ENCODE measurements at places on chromosomes 3 and 15.

DNA sequence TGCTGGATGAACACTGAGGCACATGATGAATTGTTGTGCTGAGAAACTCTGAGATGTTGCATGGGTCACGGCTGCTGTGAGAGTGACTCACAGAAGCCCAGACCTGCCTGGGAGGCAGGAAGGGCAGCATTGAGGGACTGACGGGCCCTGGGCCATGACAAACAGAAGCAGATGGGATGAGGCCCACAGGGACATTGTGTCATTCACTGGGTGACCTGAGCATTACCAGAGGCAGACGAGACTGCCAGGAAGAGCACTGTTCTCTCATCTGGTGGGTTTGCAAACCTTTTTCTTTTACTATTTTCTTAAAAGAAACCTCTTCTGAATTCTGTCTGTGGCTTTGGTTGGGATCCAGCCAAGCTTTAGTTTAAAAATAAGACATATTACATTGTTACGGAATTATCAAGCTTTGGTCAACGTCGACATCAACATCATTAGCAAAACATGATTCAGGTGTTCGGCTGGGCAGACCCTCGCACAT, 67.8 kb downstream of the BDH1 start:
- DNase-seq, result no peak

GRCh38 chr15:69513986-69514385, 61.4 kb downstream of the RPLP1 start:
- no peak for DNase-seq

DNA sequence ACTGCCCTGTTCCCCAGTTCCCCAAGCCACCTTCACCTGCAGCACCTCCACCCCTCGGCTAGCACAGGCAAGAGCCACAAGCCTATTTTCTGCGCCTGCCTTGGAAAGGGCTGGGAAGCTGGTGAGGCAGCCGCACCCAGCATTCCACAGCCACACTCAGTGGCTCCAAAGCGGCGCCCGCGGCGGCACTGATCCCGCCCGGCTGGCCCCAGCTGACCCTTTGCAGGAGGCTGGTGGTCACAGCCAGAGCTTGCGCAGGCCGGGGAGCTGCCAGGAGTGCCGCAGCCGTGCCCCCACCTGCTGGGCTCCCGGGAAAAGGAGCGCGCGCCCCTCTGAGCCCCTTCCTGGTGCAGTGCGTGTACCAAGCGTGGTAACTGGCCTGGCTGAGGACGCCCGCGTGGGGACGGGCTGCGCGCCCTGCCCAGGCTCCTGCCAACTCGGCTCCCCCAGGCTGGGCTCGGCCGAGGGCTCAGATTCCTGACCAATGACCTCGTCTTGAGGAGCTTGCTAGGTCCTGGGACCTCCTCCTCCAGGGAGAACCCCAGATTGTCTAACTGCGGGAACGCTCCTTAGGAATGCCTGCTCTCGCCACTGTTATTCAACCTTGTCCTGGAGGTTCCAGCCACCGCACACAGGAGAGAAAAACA, 13.3 kb downstream of the GRAMD2A start:
- no peak for DNase-seq

GRCh38 chr3:188979248-188979647, 192.5 kb upstream of the TPRG1 start:
- DNase-seq, result peak; percentile 28

DNA sequence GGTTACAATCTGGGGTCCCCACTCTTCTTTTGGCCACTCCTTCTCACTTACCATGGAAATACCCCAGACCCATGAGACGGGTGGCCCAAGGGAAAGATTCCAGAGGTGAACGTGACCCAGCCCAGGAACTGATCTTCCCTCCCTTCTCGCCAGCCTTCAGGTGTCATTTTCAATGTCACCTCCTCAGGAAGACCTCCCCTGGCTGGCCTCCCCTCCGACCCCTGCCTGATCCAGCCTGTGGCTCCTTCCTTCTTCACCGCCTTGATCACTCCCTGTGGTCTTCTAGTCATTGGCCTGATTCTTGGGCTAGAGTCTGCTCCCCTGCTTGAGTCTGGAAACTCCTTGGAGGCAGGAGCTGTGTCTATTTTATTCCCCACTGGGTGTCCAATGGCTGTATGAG, 146.1 kb downstream of the SMAD6 start:
- DNase-seq, result no peak

GRCh38 chr15:49436751-49437150, 13.7 kb downstream of the FGF7 start:
- DNase-seq, result no peak

DNA sequence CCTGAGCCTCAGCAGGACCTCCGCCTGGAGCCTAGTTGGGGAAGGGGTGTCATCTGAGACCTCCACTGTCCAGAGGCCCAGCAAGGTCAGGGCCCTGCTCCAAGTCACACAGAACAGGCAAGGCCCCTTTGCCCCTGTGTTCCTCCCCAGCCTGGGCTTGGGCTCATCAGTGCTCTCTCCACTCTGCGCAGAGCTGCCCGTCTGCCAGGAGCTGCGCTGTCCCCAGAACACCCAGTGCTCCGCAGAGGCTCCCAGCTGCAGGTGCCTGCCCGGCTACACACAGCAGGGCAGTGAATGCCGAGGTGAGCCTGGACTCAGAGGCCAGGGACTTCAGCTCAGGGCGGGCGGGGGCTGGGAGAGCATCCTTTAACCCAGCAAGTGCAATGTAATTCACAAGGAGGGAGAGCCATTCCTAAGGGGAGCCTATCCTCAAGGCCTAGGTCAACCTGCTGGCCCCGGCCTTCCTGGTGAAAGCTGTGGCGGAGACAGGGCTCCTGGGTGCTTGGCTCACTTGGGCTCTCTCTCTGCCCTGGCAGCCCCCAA, 7.7 kb downstream of the STAB1 start:
- no peak for DNase-seq

DNA sequence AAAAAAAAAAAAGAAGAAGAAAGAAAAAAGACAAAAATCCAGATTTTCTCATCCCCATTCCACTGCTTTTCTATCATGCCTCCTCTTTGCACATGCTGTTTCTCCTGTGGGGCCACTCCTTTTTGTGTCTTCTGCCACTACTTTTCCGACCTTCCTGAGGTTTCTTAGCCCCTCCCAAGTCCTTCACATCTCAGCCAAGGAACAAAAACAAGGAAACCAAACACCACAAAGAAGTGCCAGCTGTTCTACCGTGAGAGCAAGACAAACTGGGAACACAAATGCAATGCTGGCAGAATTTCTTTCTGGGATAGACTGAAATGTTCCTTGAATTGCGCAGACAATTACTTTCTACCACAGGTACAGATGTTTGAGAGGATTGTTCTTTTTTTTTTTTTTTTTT, 83.2 kb downstream of the MB21D2 start:
- no peak for DNase-seq

DNA sequence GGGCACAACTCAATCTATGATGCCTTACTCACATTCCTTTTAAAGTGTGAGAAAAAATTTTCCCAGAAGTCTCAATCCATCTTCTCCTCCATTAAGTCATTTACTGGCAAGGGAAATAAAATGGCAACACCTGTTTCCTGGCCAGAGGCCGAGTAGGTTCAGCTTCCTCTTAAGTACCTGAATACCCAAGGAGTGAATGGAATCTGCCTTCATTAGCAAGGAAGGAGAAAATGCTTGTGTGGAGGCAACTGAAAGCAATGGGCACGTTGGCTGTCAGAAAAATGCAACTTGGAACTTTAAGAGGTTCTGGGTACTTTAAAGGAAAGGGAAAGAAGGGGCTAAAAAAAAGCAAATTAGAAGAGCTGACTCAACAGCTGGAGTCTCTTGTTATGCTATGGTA, 423.6 kb upstream of the ARL6 start:
- DNase-seq, result no peak

DNA sequence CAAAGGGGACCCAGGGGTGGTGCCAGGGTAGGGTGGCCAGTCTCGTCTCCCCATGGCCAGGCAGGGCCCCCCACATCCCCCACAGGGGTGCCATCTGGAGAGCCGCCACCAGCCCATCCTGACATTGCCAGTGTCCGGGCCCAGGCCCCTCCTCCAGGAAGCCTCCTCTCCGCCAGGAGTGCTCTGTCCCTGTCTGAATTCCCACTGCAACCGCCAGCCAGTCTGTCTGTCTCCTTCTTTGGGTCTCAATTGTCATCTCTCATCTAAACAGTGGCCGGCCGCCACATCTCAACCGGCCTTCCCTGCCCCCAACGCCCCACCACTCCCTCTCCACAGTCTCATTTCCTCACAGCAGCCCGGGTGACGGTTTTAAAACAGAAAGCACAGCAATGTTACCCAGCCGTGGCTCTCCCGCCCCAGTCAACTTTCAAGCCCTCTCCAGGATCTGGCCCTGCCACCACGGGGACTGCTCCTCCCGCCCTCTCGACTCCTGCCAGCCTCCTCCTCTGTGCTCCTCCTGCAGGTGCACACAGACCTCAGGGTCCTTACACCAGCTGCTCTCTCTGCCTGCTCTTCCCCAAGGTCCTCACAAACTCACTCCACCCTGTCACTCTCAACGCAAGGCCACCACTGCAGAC, 57.0 kb downstream of the IQSEC1 start:
- no peak for DNase-seq

GRCh38 chr3:126684218-126684751, 19.8 kb upstream of the CHCHD6 start:
- no peak for DNase-seq

DNA sequence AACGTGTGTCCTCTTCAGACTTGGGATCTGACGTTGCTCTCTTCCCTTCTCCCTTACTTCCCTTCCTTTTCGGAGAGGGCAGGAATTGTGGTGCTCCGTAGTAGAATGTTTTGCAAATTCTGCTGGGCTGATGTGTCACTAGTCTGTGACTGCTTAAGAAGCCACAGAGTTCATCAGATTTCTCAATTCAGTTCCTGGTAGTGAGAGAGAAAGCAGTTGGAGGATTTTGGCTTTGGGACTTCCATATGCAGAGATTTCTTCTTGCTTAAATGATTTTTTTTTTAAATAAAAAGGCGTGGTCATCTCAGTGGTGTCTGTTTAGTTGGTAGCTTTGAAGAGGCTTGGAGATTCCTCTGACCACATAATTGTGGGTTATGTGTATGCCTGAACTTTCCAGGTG, 10.1 kb downstream of the CEMIP start:
- no peak for DNase-seq

DNA sequence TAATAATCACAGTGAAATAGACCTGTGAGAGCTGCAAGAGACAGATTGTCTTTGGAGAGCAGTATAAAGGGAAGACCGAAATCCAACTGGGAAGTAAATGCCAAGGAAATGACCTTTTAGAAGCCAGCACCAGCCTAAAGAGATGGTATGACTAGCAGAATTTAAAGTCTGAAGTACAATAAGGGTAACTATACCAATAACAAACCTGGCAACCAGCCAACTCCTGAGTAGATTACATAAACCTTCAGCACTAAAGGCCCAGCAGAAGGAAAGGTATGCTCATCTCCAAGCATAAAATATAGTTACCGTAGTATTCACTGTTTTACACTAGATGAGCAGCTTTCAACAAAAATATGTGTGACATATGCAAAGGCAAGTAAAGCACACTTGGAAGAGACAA, 155.1 kb upstream of the SATB1 start:
- peak; percentile 2 for DNase-seq

- no peak for DNase-seq
Measured at GRCh38 chr15:72790302-72790910, 6.8 kb upstream of the ADPGK start.

DNA sequence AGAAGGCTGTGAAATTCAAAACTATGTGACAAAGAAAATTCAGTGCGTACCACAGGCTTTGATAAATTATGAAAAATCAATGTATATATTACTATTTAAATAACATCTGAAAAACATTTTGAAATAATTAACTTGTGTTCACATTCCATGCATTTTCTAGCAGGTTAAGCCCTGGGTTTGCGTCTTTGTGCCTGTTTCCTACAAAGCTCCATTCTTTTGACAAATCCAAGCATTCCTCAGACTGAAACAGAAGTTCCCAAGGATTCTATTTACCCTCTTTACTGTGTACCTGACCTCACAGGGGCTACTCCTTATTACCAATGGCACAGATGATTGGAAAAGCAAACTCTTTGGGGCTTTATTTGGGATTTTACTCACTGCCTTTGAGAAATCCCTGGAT, 1.9 kb downstream of the PAQR9 start:
- no peak for DNase-seq

GRCh38 chr3:171007316-171007715, 19.2 kb downstream of the SLC2A2 start:
- no peak for DNase-seq

DNA sequence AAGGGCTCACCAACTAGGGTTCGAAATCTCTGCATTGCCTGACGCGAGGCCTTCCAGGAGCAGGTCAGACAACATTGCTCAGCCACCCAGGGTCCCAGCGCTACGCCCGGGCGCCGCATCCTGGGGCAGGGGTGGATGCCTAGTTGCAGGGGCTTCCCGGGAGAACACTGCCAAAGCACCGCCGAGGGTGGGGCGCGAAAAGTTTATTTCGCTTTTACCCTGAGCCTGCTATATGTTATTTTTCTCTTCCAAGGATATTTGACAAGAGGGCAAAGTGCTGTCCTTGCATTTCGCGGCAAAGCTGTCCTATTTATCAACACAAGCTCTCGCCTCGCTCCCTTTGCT, 549 bp upstream of the SOX14 start:
- no peak for DNase-seq

- no peak for DNase-seq
Measured at GRCh38 chr3:148146241-148146640, 551.5 kb upstream of the AGTR1 start.

- no peak for DNase-seq
Measured at GRCh38 chr15:99057020-99057419, 47.9 kb upstream of the SYNM start.

DNA sequence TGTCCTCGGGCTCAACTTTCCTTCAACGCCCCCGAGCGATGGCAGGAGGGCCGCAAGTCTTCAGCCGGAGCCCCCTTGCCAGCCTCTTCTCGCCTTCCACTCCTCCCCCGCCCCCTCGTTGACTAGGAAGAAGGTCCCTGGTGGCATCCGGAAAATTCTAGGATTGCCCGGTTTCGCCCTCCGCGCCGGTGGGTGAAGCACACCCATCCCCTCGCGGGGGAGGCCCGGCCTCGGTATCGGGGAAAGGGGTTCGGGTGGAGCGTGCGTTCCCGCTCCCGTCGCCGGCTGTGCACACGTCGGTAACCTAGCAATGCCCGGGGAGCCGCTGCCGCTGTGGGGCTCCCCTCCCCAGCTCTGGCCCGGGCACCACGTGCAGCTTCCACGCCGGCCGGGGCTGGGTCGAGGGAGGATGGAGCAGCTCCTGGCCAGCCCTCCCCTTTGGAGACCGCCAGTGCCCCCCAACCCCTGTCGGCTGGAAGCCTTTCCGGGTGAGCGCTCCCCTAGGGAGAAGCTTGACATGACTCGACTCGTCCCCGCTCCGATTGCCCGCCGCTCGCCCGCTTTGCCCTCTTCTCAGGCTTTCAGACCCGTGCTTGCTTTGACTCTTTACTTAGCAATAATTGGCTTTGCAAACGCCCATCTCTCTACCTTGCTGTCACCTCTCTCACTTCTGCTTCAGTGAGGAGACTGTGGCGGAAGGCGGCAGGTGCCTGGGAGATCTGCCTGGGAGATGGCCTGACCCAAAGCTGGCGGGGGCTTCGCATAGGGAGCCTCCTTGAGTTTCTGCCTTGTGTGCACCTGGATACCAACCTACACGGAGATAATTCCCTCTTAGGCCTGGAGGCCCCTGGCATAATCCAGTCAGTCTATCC, 1.3 kb downstream of the CACNA1D start:
- peak; percentile 47 for DNase-seq

GRCh38 chr3:151362751-151363174, 21.8 kb downstream of the P2RY12 start:
- DNase-seq, result no peak
